T-helper 9 cell (primary cell): ENCODE measurements at places on chromosomes 6 and 20.

GRCh38 chr6:163344411-163344810 is 70.1 kb upstream of the QKI start:
- no peak for DNase-seq

DNA sequence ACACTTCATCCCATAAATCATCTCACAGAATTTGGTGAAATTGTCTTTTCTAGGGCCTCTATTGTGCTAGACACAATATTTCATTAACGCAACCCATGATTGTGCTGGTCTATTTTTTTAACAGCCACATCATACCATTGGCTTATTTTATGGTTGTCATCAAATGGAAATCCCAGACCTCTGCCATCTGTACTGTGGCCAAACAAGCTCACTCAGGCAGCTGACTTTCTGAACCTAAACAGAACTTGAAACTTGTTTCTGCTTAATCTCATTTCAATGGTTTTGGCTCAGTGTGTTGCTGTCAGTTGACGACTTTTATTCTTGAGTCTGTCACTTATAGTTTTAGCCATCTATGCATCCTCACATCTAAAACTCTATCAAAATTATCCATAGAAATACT is 111.8 kb downstream of the HAO1 start:
- DNase-seq: no peak

DNA sequence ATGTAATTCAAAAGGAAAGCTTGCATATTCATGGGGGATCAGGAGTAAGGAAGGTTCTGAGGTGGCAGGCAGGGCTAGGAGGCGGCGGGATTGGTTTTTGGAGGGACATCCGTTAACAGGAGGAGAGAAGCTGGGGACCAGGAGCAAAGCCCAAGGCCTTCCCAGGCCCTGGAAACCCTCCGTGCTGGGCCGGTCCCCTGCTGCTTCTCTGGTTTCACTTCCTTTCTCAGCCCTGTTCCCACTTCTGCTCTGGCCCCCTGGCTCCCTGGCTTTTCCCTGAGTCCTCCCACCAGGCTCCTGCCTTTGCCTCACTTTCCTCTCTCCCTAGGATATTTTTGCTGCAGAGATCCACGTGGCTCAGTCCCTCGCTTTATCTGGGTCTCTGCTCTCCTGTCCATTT is 26.4 kb upstream of the SALL4 start:
- no peak for DNase-seq

DNA sequence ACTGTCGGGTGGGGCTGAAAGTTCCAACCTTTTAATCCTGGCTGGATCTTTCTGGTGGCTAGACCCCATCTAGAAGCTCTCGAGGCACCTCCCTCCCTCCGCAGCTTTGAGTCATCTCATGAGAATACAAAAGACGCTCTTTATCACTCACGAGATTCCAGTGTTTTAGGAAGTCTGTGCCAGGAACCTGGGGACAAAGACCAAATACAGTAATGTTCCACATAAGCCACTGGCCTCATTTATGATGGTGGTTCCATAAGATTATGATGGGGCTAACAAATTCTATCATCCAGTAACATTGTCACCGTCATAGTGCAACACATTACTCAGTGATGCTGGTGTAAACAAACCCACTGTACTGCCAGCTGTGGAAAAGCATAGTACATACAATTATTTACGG is 48.7 kb downstream of the NCOA7 start:
- DNase-seq: no peak

DNA sequence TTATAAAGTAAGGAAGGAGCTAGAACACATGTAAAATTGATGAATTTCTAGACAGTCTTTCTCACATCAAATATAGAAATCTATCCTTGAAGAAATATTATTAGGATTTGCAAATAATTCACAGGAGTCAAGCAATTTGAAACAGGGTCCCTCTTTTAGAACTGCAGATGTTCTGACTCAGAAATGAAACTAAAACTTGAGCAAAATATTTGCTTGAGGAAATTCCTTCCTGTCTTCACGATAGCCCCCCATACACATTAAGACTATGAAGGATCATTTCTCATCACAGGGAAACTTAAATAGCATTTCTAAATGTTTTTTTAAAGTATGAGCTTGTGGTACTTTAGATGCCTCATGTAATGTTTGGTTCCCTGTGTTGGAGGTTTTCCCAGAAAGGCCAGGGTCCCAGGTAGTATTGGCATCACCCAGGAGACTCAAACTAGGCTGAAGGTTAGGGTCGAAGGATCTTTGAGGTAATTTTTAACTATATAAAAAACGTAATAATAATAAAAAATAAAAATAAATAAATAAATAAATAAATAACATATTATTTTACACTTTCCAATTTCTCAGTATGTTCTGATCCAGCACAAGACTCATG is 144.0 kb upstream of the TBX18 start:
- no peak for DNase-seq

- no peak for DNase-seq
Measured at GRCh38 chr6:18763086-18763485, 375.9 kb downstream of the RNF144B start.

DNA sequence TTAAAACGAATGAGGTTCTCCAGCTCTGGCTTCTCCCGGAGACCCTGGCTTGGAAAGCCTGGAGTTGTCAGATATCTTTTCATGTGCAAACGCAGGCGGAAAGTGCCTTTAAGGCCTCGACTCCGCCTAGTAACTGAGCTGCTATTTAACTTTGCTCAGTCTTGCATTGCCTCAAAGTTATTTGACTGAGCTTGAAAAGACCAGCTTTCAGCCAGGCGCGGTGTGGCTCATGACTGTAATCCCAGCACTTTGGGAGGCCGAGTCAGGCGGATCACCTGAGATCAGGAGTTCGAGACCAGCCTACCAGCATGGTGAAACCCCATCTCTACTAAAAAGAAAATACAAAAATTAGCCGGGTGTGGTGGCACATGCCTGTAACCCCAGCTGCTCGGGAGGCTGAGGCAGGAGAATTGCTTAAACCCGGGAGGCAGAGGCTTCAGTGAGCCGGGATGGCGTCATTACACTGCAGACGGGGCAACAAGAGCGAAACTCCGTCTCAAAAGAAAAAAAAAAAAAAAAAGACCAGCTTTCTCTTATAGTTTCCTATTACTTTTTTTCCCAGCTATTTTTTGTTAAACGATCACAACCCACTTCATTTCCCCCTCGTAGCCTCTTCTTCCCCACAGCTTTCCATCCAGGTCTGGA is 1.9 kb downstream of the GCNT2 start:
- no peak for DNase-seq

- DNase-seq: no peak
Measured at GRCh38 chr6:5904532-5904931, 102.2 kb downstream of the NRN1 start.

GRCh38 chr6:21123507-21124436 is 469.8 kb upstream of the SOX4 start:
- DNase-seq: no peak

DNA sequence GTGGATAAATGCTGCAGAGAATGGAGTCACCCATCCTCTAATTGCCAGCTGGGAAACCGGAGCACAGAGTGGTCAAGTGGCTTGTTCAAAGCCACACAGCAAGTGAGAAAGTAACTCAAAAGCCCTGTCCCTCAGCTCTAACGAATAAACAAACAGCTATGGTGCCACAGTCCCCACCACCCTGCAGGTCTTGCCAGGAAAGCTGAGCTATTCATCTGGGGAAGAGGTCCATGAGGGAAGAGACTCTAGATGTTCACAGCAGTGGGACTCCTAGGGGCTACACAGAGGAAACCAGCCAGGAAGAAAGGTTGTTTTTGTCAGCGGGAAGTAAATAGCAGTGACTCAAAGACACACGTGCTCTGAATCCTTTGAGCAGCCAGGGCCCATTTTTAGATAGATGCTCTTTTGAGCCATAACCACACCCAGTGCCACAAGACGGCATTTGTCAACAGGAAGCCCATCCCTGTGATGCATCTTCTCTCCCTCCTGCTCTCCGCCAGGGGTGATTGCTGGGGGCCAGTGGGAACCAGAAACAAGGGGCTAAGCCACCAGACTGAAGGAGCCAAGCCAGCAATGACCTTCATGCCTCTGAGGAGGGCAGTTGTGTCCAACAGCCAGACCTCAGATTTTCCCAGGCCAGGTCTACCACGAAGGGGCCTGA is 32.4 kb upstream of the TCP11 start:
- no peak for DNase-seq

DNA sequence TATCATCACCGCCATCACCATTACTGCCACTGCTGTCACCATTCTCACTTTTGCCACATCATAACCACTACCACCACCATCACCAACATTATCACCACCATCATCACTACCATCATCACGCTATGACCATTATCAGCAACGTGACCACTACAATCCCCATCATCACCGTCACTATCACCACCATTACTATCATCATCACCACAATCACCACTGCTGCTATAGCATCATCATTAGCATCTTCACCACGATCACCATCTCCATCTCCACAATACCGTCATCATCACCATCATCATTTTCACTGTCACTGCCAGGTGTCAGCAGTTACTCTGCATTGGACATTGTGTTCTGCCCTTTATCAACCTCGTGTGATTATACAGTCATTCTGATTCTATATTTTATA is 19.0 kb downstream of the CST4 start:
- no peak for DNase-seq

GRCh38 chr20:36097337-36098151 is 57.0 kb upstream of the EPB41L1 start:
- no peak for DNase-seq

- DNase-seq: no peak
Measured at GRCh38 chr6:111591370-111591900, 14.2 kb downstream of the TRAF3IP2 start.

- no peak for DNase-seq
Measured at GRCh38 chr6:115832786-115833185, 227.9 kb downstream of the FRK start.

DNA sequence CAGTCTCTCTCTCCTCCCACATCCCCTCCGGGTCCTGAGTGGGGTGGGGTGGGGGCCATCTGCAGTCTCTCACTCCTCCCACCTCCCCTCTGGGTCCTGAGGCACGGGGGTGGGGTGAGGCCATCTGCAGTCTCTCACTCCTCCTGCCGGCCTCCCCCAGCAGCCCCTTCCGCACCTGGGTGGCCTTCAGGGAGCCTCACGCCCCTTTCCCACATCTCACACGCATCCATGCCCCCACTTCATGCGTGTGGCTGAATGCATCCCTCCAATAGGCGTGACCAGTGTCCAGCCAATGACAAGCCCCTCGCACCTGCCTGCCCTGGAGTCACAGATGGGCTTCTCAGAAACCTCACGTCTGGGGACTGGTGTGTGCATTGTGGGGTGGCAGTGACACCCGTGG is 993 bp upstream of the SRMS start:
- no peak for DNase-seq

DNA sequence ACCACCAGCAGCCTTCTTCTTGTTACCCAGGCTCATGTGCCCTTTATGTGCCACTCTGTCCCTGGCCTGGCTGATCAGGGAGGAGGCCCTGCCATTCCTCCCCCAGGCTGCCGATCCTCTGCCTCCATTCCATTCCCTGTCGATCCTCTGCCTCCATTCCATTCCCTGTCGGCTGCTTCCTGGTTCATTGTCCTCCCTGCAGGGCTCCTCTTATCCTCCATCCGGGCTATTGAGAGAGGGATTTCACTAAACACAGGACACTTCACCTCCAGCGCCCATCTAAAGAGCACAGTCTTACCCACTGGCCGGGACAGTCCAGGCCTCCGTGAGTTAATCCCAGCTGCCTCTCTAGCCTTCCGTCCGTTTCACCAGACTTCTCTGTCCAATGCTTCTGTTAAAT is 7.7 kb upstream of the TTLL2 start:
- no peak for DNase-seq

- DNase-seq: no peak
Measured at GRCh38 chr6:151148111-151148510, 91.7 kb upstream of the AKAP12 start.

GRCh38 chr6:111764238-111765175 is 108.7 kb downstream of the FYN start:
- peak; percentile 45 for DNase-seq

- DNase-seq: no peak
Measured at GRCh38 chr6:120648713-120649112, 685.6 kb downstream of the TBC1D32 start.

DNA sequence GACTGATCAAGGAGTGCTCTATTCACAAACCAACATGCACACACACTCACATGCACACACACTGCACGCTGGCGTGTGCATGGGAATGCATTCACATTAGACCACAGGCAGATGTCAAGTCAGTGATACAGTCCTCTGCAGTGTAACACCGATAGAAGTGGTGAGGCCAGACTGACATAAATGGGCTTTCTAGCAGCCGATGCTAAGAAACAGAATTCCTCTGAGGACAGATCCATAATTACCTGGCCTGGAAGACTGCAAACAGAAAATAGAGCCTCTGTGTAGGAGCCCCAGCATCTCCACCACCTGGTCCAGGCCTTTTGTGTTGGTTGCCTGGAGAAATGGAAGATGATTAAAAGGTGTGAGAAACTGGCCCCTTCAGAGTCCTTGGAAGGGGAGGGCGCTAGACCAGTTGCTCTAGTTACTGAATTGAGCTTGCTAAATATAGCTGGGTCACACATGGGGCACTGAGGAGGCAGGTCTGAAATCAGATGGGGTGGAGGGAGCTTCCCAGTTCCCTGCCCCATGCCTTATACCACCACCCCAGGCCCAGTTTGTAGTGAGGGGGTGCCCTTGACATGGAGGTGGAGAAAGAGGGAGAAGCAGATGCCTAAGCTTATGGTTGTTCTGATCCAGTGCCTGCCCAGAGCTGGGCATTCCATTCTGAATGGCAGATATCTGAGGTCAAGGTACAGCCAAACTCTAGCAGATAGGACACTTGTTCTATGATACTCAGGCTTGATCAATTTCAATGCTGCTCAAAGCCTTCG is 233.8 kb downstream of the LRFN2 start:
- DNase-seq: no peak

DNA sequence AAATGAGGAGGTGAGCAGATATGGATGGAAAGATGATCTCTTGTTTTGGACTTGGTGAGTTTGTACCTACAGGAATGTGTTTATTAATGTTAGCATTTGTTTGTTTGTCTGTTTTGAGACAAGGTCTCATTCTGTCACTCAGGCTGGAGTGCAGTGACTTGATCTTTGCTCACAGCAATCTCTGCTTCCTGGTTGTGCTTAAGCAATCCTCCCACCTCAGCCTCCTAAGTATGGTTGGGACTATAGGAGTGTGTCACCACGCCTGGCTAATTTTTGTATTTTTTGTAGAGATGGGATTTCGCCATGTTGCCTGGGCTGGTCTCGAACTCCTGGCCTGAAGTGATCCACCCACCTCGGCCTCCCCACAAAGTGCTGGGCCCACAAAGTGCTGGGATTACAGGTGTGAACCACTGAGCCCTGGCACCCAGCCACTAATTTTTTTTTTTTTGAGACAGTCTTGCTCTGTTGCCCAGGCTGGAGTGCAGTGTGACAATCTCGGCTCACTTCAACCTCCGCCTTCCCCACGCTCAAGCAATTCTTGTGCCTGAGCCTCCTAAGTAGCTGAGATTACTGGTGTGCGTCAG is 7.1 kb downstream of the CASP8AP2 start:
- DNase-seq: no peak

GRCh38 chr6:135567375-135568083 is 70.0 kb upstream of the AHI1 start:
- DNase-seq: no peak

- DNase-seq: peak; percentile 66
Measured at GRCh38 chr6:73523434-73524123, 2.7 kb upstream of the EEF1A1 start.

GRCh38 chr6:160058603-160059215 is 62.9 kb upstream of the SLC22A1 start:
- no peak for DNase-seq
